NCI-H1417 treated with DMSO at 0.1 percent for 48 hours (cell line): ENCODE measurements at places on chromosomes 4 and X.

DNA sequence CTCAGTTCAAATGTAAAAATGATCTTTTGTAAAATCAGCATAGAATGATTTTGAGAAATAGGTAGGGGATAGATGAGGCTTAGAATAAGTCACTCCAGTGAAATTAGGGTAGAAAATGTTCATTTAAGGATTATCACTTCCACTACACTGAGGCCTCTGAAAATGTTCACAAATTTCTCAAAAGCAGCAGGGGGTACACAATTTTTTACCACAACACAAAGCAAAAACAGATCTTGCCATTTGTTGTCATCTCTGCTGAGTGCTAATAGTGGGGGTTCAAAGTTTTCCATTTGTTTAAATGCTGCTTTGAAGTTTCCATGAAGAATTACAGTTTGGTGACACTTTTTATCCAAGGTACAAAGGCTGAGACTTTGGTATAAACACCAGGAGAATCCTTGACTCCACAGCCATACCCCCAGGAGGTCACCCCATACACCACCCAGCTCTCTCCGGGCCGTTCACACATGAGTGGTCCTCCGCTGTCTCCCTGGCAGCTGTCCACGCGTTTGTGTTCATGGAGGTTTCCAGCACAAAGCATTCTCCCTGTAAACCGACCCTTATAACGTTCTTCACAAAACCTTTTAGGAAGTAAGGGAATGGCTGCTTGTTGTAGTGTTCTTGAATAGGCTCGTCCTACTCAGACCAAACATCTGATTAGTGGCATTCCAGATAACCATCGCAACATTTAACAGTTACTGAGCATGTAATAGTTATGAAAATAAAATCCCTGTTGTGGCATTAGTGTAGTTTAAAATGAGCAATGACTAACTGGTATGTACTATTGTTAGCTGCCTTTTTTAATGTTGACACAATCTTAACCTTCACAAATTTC lies 71.0 kb downstream of the PRSS12 start:
- no peak for DNase-seq

DNA sequence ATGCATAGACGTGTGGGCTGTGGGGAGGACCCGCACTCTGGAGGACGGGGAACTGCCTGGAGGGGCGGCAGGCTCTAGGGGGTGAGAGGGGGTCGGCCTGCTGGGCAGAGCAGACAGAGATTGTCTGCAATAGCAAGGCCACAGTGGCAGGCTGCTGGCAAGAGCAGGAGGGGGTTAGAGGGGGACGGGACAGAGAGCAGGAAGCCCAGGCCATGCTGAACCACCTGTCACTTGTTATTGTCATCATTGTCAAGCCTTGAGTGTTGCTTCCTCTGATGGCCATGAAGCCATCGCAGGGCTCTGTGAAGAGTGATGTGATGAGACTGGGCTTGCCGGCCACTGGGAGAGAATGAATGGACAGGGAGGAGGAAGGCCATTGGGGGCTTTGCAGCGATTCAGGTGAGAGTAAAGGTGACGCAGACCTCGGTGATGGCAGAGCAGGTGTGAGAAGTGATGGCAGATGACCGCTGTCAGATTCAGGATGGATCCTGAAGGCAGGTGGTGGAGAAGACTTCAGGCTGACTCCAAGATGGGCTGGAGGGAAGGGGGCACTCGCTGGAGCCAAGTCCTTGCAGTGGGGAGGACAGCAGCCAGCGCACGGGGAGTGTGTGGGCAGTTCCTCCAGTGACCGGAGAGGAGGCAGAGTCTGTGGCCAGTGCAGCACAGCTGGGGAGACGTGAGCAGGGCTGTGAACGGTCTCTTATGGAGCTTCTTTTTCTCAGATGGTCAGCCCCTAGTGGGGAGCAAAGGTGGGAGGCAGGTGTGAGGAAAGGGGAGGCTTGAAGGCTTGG lies 43.6 kb downstream of the HTT-AS start:
- no peak for DNase-seq

GRCh38 chr4:111671756-111672155 lies 473.5 kb upstream of the FAM241A start:
- no peak for DNase-seq

DNA sequence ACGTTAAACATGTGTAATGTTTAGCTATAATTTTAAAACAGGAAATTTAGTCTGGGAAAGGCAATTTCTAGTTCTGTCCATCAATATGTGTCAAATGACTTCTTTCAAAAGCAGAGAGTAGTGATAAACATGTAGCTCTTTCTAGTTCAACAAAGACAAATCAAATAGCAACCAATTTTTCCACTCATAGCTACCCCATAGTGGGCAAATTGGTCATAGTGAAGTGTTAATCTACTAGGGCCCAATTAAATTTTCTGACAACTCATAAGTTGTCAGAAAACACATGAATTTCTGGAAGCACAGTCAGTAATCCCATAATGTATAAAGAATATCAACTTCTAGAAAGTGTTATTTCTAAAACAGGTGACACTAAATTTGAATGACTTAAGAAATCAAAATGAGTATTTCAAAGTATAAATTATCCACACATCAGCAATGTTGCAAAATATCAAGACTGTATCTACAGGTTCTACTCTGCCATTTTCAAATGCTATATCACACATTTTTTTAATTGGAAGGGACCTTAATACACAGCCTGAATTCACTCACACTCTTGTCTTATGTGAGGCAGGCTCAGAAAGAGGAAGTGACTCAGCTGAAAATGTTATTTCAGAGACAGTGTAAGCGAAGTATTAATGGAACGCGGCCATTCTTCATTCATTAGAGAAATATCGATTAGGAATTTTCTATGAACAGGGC lies 7.7 kb downstream of the OCIAD2 start:
- no peak for DNase-seq

DNA sequence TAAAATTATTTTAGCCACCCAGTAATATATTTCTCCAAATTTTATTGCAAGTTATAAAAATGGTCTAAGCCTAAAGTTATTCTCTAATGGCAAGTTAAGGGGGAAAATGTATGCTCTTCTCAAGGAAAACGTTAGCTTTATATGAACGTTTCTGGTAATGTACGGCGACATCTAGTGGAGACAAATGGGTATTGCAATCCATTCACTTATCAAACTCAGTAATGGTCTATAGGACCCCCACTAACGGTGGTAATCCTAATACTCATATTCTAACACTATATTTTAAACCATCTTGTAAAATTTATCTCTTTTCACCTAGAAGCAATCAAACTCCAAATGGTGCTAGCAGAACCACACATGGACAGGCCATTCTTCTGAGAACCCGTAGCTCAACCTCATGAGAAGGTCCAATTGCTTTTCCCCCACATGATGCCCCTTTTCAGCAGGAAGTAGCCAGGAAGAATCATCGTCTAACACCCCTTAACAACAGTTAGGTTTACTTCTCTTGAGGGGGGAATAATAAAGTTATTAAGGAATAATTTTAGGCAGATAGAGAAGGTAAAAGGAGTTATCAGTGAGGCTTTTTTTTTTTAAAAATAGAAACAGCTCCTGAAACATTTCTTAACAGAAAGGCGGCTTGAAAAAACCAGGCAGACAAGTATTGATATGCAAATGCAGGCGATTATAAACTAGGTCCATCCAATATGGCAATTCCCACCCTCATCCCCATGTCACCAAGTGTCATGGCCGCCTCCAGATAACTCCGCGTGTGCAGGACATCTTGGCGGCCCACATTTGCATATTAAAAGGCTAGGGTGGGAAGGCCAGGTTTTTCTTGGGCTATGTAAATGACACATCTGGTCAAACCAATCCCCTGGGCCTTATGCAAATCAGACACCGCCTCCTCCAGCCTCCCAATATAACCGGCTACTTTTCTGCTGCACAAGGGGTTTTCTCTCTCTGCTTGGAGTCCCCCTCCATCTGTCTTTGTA lies 35.0 kb downstream of the NUDT11 start:
- DNase-seq: peak; percentile 4

DNA sequence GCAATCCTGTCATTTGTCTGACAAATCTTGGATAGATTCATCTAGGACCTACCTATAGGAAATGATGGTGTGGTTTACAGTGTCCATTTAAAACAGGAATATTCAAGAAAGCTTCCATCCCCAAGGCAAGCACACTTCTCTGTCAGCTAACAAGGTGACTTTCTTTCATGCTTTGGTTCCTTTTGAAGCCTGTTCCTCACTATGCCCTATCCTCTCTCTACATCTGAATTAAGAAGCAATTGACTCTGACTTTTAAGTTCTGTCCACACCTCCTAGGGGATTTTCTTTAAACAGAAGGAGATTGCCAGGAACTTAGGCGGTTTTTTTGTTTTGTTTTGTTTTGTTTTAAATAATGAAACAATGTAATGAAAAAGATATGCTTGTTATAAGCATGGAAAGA lies 1181.4 kb upstream of the TENM3 start:
- no peak for DNase-seq

DNA sequence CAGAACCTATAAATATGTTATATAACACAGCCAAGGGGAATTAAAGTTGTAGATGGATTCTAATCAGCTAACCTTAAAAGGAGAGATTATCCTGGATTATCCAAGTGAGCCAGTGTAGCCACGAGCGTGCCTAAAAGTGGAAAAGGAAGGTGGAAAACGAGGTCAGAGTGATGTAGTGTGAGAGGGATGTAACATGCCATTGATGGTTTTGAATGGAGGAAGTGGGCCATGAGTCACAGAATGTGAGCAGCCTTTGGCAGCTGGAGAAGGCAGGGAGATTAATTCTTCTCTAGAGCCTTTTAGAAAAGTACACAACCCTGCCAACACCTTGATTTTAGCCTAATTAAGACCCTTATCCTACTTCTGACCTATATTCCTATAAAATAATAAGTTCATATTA lies 149.1 kb downstream of the SLC39A8 start:
- DNase-seq: no peak

DNA sequence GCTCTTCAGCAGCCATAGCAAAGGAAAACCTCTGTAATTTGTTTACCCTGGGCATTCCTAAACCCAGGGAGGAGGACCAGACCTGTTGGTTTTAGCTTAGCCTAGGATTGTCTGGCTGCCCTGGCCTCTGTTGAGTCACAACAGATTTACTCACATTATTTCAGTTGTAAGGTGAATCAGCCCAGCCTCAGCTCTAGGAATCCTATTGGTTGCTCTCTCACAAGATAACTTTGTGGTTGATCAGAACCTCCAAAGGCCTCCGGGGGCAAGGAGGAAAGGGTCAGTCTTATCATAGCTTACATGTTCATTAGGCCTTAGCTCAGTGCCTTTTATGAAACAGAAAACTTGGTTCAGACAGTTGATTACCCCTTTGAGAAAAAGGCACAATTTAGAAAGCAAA lies 41.0 kb downstream of the PDK3 start:
- DNase-seq: no peak

- DNase-seq: no peak
These were observed 142.0 kb upstream of the NUDT6 start for GRCh38 chr4:123064390-123064789.

DNA sequence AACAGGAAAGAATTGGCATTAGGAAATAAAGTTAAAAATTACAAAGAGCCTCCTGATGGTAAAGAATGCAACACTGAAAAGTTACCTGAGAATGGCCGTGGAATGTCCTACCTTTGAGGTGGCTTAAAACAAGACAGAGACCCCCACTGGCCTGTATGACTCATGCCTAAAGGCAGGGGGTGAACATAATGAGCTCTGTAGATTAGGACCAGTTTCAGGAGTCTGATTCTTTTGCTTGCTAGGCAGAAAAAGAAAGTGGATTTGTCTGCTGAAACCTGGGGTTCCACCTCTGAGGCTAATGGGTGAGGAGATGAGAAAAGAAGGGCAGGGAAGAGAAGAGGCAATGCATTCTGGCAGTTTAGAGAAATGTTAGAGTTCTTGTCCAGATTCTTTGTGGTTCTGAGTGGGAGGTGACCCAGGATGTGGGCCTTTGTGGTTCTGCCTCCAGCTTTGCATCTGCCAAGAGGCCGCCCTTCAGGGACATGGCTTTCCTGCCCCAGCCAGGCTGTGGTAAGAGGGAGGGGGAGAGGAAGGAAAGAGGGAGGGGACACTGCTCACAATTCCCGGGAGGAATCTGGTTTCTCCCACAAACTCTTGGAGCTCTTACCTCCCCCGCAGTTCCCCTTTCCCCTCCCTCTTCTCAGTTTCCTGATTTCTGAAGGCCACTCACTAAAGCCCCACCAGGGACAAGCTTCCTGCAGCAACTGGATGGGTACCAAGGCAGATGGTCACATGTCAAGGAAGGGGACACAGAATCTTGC lies 109.6 kb downstream of the EFNB1 start:
- DNase-seq: no peak

- DNase-seq: no peak
These were observed 23.1 kb upstream of the KLHL8 start for GRCh38 chr4:87243426-87244053.

DNA sequence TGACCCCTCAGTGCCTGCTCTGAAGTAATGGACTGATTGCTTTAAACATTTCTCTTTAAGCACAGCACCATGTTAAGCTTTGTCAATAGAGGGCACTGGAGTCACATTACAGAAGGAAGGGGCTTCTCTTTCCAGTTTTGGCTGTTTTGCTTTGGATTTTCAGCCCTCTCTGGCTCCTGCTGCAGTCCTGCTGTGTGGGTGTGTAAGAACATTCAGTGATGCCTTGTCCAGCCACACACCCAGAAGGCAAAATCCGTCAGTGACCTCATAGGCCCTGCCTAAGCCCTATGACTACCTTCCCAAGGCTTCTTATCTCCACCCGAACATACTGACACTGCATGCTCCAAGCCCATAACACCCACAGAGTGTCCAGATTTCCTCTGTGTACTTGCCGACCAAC lies 215.3 kb upstream of the CTSO start:
- DNase-seq: peak; percentile 41

- DNase-seq: no peak
These were observed 78.5 kb upstream of the EFNB1 start for GRCh38 chrX:68750316-68750715.

GRCh38 chrX:49992853-49993252 lies 70.5 kb downstream of the CLCN5 start:
- DNase-seq: no peak

- DNase-seq: no peak
These were observed 582.4 kb upstream of the FAM241A start for GRCh38 chr4:111562826-111563225.

GRCh38 chr4:86564795-86565194 lies 29.3 kb upstream of the PTPN13 start:
- no peak for DNase-seq

- no peak for DNase-seq
These were observed 65.0 kb downstream of the MAPK10 start for GRCh38 chr4:86294883-86295282.

DNA sequence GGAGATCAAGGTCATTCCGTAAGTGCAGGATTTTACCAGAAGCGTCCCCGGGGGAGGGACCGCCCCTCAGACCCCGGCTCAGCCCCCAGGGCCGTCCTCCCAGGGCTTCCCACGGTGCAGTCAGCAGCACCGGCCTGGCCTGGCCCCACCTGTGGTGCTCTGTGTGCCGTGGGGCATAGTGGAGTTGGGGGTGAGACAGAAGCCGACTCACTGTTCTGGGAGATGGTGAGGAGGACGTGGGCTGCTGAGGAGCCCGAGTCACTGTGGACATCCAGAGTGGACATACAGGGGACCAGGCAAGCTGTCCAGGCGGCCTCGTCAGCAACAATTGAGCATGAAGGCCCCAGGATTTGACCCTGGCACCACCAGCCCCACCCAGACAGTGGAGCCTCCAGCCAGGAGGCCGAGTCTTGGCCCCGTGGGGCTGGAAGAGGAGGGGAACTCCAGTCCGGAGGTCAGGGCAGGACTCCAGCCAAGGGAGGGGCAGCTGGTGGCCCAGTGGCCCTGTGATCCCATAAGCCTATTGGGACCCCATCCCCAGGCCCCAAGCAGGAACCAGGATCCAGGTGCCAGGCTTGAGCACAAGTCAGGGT lies 19.1 kb downstream of the ATP5ME start:
- no peak for DNase-seq
